ENCODE measurements at places on chromosomes 7 and 10.
A peak's percentile ranks its signal among the peaks of the same experiment; 100 is the strongest.

GRCh38 chr7:211033-211714 lies 18.8 kb downstream of the FAM20C start:
- DNase-seq, result no peak

DNA sequence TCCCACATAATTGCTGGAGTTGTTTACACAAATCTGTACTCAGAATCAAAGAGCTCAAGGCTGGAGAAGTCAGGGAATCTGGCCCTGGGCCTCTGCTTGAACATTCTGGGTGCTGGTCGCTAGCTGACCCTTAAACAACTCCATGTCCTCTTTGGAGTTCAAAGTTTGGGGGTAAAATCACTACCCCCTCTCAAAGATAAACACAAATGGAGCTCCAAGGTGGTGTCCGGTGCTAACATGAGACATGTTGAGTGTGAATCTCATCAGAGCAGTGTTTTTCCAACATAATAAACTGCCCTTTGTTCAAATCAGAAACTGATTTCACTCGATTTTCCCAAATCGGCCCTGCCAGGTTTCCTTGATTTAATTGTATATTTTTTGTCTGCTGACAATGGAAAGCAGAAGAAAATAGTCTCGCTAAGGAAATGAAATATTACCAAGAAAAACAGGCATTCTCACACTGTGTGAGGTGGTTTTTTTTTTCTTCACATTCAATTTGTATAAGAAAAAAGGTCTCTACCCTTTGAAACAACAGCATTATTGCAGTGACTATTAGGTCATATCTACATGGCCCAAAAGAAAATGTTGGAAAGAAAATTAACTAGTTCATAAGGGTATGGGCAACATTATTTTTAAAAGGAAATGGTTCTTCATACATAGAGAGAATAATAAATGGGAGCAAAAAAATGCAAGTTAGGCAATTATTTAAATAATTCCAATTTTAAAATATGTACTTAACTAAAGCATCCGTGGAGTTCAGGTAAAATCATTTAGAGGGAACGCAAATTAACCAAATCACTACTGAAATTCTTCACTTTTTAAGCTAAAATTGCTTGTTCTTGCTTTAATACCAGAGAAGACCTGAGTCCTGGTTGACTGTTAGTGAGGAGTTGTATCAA lies 56.1 kb upstream of the CAPZA2 start:
- DNase-seq, result no peak

DNA sequence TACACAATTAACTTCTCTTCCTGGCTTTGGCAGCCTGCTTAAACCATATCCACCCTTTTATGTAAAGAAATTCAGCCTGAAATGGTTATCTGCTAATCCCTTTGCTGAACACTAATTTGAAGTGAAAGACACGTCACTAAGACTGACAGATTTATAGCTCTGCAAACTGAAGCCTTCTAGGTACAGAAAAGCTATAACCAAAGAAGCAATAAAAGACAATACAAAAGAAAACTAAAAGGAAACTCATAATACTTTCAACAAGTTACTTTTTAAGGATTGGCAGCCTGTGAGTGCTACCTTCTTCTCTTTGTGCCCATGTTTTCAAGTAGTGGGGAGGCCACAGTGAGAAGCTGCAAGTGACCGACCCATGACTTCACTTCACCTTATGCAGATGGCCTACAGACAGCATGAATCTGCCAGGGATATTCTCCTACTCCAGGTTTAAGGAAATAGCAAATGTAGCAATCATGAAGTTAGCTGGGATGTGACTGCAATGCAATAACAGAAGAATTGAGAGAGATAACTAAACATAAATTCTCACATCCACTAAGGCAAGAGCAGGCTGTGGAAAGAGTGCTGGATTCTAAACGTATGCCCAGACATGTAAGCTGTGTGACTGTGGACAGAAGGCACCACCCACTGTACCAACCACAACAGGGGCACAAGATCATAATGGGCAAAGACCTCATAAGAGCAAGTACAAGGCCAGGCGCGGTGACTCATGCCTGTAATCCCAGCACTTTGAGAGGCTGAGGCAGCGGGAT lies 10.7 kb upstream of the SPOCK2 start:
- DNase-seq, result no peak

DNA sequence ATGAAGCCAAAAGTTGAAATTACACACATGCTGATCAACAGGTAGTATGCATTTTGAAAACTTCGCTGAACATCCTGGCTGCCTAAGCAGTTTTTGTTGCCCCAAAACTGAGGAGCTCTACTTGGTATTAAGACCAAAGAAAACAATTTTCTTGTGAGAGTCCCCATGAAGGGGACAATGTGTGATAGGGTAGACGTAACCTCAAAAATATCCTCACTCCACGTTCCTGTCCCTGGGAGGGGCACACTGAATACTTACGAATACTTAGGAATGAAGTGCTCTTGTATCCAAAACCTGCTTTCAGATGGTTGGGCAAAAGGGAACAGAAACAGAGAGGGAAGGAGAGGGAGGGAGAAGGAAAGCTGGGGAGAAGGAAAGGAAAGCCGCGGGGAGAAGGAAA lies 24.7 kb downstream of the CCDC6 start:
- DNase-seq, result no peak

GRCh38 chr10:58647376-58648112 lies 134.9 kb downstream of the BICC1 start:
- DNase-seq, result no peak

GRCh38 chr7:46454816-46455215 lies 533.7 kb upstream of the IGFBP3 start:
- no peak for DNase-seq

DNA sequence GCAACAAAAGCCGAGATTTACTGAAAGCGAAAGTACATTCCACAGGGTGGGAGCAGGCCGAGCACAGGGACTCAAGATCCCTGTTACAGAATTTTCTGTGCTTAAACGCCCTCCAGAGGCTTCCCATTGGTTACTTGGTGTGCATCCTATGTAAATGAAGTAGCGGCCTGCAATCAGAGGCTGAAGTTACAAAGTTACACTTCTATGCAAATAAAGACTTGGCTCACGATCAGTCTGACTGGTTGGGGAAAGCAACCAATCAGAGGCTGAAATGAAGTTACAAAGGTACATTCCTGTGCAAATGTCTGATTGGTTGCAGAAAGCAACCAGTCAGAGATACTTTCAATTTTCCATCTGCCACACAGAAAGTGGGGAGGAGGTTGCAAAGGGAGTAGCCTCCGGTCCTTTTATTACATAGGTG lies 4.1 kb downstream of the ACBD7 start:
- no peak for DNase-seq

DNA sequence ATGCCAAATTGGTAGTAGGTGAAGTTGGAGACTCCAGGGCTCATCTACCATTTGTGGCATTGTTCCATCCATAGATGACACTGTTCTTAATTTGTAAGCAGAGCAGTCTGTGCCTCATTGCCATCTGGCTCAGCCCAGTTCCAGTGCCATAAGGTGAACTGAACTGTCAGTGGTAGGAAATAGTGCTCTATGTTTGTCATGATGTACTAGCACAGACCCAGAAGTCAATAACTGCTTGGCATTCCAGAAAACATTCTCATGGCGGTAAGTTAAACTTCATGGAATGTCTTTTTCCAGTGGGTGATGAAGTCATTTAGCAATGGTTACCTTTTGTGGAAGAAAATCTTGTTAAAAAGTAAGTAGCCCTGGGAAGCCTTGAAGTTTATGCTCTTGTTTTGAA lies 302.7 kb downstream of the SUGCT start:
- no peak for DNase-seq

DNA sequence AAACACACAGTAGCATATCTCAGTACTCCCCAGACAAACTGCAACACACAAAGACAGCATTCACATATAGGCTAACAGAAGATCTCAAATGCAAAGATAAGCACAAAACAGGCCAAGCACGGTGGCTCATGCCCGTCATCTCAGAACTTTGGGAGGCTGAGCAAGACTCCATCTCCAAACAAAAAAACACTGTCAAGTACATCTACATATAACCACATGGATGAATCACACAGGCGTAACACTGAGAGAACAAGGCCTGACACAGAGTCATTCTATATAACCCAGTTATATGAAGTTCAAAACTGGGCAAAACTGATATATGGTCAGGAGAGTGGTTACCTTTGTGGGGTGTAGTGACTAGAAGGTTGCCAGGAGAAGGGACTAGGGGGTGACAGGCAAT lies 506.4 kb downstream of the KCNMA1 start:
- DNase-seq, result no peak

- no peak for DNase-seq
These were observed 37.2 kb downstream of the ANKIB1 start for GRCh38 chr7:92282930-92283329.

- no peak for DNase-seq
These were observed 171.1 kb upstream of the GRB10 start for GRCh38 chr7:50953820-50954219.

DNA sequence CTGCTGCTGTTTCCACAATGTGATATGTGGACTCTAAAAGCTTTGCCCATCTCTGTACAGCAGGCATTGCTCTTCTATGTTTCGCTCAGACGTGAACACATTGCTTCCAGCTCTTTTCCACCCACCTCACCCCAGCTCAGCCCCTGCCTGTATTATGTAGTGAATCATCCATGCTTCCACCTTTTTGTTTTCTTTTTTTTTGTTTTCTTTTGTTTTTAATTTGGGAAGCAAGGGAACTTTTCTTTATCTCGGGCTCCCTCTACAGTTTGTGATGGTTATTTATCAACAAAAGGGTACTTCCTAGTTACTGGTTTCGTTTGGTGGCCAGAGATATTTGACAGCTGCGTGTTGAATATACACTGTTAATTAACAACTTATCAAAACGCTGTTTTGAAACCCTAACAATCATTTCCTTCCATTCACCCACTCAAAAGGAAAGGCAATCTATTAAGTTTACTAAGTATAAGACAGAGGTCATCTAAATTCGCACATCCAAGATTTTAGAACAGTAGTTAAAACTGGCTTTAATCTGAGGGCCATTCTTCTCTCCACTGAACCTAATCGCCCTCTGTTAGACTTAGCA lies 127.9 kb upstream of the STK17A start:
- peak; percentile 54 for DNase-seq

DNA sequence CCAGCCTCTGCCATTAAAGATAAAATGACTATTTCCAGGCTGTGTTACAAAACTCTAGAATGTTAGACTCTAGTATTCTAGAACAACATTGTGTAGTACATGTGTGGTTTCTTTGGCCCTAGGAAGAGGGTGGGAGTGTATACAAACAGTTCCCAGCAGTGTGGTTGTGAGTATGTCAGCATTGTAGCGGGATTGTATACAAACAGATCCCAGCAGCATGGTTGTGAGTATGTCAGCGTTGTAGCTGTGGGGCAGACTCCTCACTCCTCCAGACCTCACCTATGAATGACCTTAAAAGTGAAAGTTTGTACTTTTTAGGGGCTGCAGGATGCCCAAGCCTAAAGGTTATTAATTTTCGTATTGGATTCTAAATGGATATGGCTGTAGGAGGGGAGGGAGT lies 6.9 kb upstream of the ACSL5 start:
- no peak for DNase-seq

DNA sequence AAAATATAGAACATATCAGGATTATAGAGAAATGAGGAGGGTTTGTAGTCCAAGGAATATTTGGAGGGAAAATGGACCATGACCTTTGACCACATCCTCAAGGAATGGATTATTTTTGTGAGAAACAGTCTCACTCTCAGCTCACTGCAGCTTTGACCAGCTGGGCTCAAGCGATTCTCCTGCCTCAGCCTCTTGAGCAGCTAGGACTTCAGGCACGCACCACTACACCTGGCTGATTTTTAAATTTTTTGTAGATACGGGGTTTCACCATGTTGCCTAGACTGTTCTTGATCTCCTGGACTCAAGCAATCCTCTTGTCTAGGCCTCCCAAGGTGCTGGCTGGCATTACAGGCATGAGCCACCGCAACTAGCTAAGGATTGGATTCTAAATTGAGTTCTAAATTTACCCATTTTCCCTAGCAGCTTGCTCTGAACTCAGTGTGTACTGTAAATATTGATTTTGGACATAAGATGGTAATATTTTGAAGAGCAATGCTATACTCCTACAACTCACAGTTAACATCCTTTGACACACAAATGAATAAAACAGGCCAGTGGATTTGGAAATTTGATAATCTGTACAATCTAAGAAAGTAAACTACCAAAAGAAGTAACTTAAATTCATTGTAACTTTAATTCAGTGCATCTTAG lies 73.8 kb downstream of the TET1 start:
- no peak for DNase-seq

All from retina (tissue), 1 donor.